ENCODE measurements at places on chromosomes 7 and 10. TPM values are rescaled to one million over a fixed set of nuclear protein-coding genes. Genes with fewer than 3 reads are reported as not detected.

GRCh38 chr7:35613150-35613549 lies 81.8 kb downstream of the HERPUD2 start:
- DNase-seq: no peak

DNA sequence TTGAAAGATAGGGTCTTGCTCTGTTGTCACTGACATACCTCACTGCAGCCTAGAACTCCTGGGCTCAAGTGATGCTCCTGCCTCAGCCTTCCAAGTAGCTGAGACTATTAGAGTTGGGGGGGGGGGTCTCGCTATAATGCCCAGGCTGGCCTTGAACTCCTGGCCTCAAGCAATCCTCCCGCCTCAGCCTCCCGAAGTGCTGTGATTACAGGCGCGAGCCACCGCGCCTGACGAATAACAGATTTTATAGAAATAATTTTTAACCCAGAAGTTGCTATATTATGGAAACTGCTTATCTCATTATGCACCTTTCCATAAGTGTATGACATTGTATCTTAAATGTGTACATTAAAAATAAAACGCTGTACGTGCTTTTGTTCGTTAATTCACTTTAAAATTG lies 846 bp downstream of the ANKRD26 start:
- no peak for DNase-seq

- no peak for DNase-seq
These were observed 49.3 kb downstream of the CAMK2B start for GRCh38 chr7:44275957-44276570.

The RBM20 gene
- total RNA-seq: not detected

The TLX1 gene
- not detected for total RNA-seq

The NANOS1 gene
- 0.79 TPM for total RNA-seq

The OR6V1 gene
- total RNA-seq: not detected

The DEPP1 gene
- 0.26 TPM for total RNA-seq

The LRIT1 gene
- total RNA-seq: not detected

Measured in bronchial epithelial cell (primary cell).